Stimulated activated CD4-positive, alpha-beta T cell treated with anti-CD3 and anti-CD28 coated beads, TNF-alpha, amount 100 ng/mL, for 1 hour (primary cell): ENCODE measurements at places on chromosomes 12 and 14.
A peak's percentile ranks its signal among the peaks of the same experiment; 100 is the strongest.

DNA sequence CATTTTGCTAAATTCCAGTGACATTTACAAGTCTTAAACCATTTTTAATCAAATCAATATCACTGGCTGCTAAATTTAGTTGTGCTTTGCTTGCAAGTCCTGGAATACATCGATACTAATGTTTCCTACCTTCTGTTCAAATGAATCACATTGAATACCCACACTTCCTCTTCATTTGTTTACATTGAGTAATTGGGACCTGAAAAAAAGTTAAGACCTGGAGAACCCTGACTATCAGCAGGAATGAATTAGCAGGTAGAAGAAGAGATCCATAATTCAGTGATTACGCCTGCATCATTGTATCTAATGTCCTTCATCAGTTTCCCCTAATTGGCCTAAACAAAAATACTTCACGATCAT is 369.3 kb downstream of the ETNK1 start:
- no peak for DNase-seq

DNA sequence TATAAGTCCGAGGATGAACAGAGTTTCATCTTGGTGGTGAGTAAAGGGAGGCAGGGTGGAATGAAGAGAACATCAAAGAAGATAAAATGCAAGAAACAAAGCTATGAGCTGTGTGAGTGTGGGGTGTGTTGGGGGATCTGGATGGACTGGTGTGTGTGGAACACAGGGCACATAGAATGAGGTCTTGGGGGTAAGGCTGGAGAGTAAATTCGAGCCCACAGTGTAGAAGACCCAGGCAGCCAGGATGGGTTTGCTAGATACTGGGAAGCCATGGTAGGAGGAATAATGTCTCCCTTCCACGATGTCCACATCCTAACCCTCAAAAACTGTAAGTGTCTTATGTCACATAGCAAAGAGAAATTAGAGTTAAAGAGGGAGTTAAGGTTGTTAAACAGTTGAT is 6.8 kb downstream of the KCNMB4 start:
- no peak for DNase-seq

DNA sequence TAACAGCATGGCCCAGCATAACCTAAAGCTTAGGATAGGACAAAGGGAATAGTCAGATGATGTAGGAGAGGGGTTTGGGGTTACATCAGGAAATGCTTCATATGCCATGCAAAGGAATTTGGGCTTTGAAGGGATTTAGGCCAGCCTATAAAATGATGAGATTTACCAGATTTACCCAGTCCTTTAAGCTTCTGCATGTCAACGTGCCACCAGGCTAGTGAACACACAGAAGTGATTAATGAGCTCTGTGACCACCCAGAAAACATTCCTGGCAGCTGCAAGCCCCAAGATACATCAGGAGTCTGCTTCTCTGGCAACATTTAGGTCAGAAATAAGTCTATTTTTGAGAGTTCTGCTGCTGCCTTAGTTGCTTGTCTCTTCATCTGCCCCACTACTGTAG is 118.3 kb downstream of the LRIG3 start:
- no peak for DNase-seq

DNA sequence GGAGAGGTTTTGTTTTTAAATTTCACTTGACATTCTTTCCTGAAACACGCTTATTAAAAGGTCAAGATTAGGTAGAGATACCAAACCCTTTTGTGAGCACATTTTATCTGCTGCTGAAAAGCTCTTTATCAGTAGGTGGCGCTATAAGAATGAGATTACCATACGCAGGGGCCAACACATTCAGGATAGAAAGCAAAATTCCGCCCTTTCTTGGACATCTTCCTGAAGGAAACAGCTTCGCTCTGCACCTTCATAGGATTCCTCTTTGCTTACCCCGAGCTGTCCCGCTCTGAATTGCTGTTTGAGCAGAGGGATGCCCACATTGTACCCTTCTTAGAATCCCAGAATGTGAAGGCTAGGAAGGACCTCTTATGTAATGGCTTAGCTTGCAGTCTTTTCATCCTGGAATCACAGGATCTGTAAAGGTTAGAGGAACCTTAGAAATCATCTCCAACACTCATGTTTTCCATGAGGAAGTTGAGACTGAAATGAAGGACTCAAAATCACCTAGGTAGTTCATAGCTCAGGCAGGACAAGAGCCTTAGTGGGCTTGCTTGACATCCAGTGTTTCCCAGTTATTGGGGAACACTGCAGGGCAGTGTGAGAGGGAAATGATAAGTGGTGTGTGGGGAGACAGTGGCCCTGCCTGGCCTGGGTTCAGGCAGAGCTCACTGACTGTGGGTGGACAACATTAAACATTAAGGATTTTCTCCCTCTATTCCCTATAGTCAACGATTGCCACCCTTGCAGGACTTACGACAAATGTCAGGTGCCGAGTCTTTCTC is 38.7 kb upstream of the CRY1 start:
- DNase-seq: no peak

DNA sequence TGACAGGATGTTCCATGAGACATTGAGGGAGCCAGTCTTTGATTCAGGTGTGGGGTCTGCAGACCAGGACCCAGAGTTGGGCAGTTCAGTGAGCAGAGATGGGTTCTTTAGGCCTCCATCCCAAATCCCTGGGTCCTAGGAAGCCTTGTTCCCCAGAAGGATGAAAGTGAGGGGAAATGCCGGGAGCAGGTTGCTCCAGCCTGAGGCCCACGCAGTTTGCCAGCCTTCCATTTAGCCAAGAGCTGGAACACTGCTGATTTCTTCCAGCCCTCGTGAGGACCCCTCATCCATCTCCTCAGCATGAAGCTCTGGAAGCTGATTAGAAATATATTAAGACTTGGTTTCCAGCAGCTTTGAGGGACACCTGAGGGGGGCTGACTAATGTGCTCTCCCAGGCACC is 12.1 kb downstream of the C14orf132 start:
- no peak for DNase-seq

GRCh38 chr14:52012635-52013034 is 23.3 kb downstream of the RTRAF start:
- no peak for DNase-seq

DNA sequence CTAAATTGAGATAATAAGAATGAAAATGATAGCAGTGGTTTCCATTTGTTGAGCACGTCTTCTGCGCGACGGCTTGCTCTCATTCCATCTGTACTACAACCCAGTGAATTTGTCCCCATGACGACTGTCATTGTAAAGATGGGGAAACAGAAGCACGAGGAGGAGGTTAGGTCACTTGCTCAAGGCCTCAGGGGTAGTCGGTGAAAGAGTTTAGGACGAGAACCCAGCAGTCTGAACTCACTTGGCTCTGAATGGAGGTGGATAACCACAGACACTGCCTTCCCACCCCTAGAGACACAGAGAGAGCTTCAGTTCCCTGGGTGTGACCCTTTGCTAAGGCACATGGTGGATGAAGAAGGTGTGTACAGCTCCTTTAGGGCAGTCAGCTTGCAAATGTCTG is 30.9 kb upstream of the PLEKHG3 start:
- DNase-seq: no peak

GRCh38 chr12:3885277-3886094 is 12.3 kb upstream of the PARP11 start:
- peak; percentile 13 for DNase-seq

DNA sequence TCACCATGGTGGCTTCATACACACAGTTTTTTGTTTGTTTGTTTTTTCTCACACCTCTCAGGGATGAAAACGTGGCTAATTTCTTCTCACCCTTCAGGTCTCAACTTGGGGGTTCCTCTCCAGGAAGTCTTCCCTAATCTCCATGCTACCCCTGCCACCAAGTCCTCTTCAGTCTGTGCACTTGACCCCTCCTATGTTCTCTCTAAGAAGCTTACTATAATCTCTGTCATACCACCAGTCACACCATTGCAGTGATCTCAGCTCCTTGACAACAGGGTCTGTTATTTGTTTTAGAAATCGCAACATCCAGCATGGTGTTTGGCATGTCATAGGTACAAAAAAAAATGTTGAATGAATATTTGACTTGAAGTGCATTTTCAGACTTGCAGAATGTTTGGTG is 83.4 kb downstream of the PRORP start:
- DNase-seq: no peak

- DNase-seq: no peak
These were observed 147.8 kb upstream of the ATP2B1 start for GRCh38 chr12:89856431-89856830.

DNA sequence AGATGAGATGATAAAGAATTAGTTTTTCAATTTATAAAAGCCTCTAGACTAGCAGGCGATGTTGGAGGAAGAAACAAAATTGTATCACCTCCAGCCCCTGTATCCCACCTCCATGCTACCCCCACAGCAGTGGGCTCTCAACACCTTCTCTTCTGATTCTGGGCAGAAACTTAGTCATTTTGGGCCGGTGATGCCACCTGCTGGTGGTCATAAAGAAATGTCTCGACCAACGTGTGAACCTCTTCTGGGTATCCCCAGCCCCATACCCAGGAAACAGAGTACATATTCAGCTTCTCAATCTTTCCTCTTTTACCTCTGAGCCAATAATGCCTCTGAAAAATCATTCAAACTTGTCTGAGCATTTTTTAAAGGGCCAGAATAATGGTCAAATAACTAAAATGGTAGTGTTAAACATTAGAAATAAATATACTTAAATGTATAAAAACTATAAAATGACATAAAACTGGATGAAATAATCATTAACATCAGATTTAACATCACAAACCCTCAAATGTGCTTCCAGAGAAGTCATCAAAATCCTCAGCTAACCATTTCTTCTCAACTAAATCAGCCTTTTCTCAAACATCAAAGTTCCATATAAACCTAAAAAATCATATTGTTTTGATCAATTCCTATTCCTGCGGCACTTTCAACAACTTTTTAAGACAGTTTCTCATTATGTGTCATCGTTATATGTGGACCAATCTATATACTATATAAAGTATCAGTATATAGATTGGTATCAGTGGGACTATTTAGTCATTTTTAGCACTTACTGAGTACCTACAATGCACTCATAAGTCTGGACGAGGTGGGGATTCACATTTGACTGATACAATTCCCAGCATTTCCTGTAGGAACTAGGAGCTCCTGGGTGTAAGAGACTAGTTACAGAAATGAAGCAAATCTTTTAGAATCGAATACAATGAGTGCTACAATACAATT is 69.4 kb downstream of the ATXN2 start:
- peak; percentile 20 for DNase-seq

GRCh38 chr12:101823039-101823438 is 7.7 kb downstream of the GNPTAB start:
- DNase-seq: no peak

DNA sequence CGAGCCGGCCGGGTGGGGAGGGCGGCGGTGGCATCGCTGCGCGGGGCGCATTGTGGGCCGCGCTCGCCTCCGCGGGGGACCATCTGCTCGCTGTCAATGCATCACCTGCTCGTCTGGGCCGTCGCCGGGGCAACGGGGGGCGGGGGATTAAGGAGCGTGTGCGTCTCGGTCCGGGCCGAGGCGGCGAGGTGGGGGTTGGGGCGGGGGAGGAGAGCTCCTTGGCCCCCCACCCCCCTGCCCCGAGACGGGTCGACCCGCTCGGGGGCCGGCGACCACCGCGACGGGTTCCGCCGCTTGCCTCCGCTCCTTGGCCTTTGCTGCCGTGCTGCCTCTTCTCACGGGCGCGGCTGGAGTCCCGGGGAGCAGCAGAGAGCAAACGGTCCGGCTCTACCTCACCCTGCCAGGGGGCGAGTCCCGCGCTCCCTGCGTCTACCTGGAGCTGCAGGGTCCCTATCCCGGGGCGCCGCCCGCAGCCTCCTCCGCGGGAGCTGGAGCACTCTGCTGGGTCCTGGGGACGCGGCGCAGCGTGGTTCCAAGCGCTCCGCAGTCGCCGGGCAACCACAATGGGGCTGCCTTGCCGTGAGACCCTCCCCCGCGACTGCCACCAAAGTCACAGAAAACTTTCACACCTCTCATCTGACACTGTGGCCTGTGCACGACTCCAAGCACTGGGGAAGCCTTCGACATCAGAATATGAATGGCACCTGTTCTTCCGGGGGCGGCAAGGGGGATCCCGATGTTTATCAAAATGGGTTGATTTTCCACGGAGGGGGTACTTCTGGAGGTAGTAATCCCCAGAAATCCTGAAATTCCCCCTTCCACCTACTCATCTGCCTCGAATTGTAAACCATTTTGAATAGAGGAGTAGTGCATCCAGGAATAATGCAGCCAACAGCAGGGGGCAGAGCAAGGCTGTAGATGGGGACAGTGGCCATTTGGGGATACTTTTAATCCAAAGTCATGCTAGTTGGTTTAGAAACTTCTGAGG is at the start of gene C12orf42:
TSS of gene C12orf42 (minus strand) at position 500 of the 988 bp plus-strand sequence. CDS start 17,542 bp downstream, outside the sequence.
- no peak for DNase-seq

- DNase-seq: no peak
These were observed 1.3 kb downstream of the BCL2L2 start for GRCh38 chr14:23307687-23308644.

- no peak for DNase-seq
These were observed 30.7 kb downstream of the FOXN3 start for GRCh38 chr14:89386212-89386886.

DNA sequence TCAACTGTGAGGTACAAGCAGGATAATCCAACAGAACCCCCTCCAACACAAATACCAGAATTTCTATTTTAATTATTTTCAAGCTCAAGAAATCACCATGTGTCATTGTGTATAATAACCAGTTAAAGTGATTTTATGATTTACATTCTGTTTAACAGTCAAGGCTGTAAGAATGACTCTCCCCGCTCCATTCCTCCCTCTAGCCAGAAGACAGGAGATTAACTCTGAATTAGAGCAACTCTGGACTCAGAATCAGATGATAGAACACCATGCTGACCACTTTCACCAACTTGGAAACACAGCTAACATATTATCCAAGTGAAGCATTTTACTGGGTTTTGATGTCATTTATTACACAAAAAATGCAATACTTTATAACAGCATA is 71.9 kb downstream of the ATP2B1 start:
- DNase-seq: no peak

DNA sequence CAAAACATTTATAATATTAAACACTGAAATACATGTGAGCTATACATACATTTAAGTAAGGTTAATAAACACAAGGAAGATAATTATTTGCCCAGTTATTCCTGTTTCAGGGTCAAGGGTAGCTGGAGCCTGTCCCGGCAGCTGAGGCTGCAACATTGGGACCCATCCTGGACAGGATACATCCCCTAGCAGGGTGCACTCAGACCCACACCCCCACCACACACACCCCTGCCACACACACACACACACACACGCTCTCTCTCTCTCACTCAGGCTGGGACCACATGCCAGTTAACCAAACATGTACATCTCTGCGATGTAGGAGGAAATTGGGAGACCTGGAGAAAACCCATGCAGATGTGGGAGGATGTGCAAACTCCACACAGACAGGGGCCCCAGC is 112.6 kb upstream of the TMCC3 start:
- DNase-seq: no peak

DNA sequence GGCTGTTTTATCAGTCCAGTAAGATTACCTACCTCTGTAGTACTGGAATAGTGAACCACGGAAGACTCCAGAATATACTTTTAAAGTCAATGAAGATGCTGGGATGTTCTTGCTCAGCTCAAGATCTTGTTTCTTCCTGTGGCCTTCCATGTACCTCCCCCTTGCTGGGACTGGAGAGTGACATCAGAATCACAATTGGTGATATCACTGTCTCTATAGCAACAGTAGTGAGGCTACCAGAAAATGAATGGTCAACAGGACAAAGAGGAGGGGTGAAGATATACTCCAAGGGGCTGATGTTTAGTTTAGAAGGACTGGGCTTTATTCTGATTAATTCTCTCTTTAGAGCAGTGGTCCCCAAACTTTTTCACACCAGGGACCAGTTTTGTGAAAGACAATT is 3.8 kb downstream of the AKAP3 start:
- no peak for DNase-seq
